H9 (cell line): ENCODE measurements at places on chromosomes 1 and 21.

- H3K4me1 ChIP-seq = no peaks in the 10 kb centered on the region
- H3K36me3 ChIP-seq = peaks cover 25% of the 10 kb centered on the region
- no peak overlapping the region for H3K27ac ChIP-seq
- H3K4me3 ChIP-seq = no peak overlapping the region
- no peak for DNase-seq
- no peaks in the 10 kb centered on the region for H3K27me3 ChIP-seq
These were observed 13.1 kb downstream of the ZNF326 start for GRCh38 chr1:90007979-90008404.

GRCh38 chr1:145689922-145690321, 17.2 kb downstream of the PDZK1 start:
- H3K27ac ChIP-seq = no peak overlapping the region
- H3K36me3 ChIP-seq = no peaks in the 10 kb centered on the region
- DNase-seq = no peak
- H3K27me3 ChIP-seq = no peaks in the 10 kb centered on the region

DNA sequence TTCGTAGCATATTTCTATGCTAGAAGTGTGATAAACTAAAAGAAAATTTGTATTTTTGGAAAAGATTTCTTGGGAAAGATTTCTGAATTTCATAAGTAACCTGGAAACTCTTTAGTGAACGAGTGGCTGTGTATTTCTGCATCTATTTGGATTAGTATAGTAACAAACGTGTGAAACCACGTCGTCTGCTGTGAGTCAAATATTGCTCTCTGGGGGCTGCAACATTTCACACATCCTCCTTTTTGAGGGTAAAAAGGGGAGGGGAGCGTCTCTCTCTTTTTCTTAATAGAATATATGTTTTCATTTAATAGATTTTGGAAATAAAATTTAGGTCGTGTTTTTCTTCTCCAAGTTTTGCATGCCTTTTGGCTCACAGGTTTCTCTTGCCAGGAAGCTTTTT, 44.8 kb downstream of the LHX9 start:
- no peak for DNase-seq
- no peaks in the 10 kb centered on the region for H3K36me3 ChIP-seq
- no peak overlapping the region for H3K27ac ChIP-seq
- H3K4me1 ChIP-seq = no peaks in the 10 kb centered on the region
- no peak overlapping the region for H3K4me3 ChIP-seq

- no peak for DNase-seq
- H3K36me3 ChIP-seq = no peaks in the 10 kb centered on the region; the same call in 2 of the 3 replicates
- H3K4me1 ChIP-seq = no peaks in the 10 kb centered on the region
- no peak overlapping the region for H3K4me3 ChIP-seq
These were observed 21.3 kb downstream of the SCAF4 start for GRCh38 chr21:31710586-31710985.

GRCh38 chr1:28326515-28326914, 2.3 kb upstream of the MED18 start:
- H3K4me3 ChIP-seq = no peak overlapping the region
- H3K27me3 ChIP-seq = no peaks in the 10 kb centered on the region
- H3K36me3 ChIP-seq = peaks cover under 1% of the 10 kb centered on the region; the same call in 1 of the 3 replicates
- no peaks in the 10 kb centered on the region; the same call in 1 of the 2 replicates for H3K4me1 ChIP-seq
- no peak overlapping the region for H3K27ac ChIP-seq
- DNase-seq = no peak

GRCh38 chr1:159212596-159212995, 7.9 kb downstream of the ACKR1 start:
- H3K4me3 ChIP-seq = no peak overlapping the region
- DNase-seq = no peak
- H3K4me1 ChIP-seq = no peaks in the 10 kb centered on the region
- H3K36me3 ChIP-seq = no peaks in the 10 kb centered on the region
- H3K27ac ChIP-seq = no peak overlapping the region
- no peaks in the 10 kb centered on the region for H3K27me3 ChIP-seq

- peaks cover 37% of the 10 kb centered on the region for H3K36me3 ChIP-seq
- H3K27ac ChIP-seq = no peak overlapping the region
- no peaks in the 10 kb centered on the region for H3K27me3 ChIP-seq
- H3K4me3 ChIP-seq = no peak overlapping the region
- no peaks in the 10 kb centered on the region for H3K4me1 ChIP-seq
These were observed 58.8 kb downstream of the CLIC4 start for GRCh38 chr1:24803987-24804530.

- H3K4me3 ChIP-seq = no peak overlapping the region
- no peaks in the 10 kb centered on the region for H3K36me3 ChIP-seq
- DNase-seq = peak; percentile 42
- H3K27ac ChIP-seq = no peak overlapping the region
These were observed 52.7 kb downstream of the ELF3 start for GRCh38 chr1:202063093-202063492.

DNA sequence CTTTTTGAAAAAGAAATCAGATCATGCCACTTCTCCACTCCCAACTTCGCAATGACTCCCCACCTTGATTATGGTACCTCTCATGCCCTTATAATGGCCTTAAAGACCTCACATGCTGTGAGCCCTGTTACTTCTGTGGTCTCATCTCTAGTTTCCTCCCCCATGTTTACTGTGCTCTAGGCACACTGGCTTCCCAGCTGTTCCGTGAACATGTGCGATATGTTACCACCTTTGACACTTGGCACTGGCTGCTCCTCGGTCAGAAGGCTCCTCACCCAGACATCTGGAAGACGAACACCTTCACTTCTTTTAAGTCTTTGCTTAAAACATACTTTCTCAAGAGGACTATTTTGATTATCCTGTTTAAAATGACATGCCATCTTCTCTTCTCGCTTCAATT, 14.3 kb upstream of the NTMT2 start:
- H3K4me3 ChIP-seq = no peak overlapping the region
- no peaks in the 10 kb centered on the region for H3K36me3 ChIP-seq
- H3K4me1 ChIP-seq = no peaks in the 10 kb centered on the region
- DNase-seq = no peak

GRCh38 chr1:87853576-87854351, 525.1 kb downstream of the LMO4 start:
- no peaks in the 10 kb centered on the region for H3K27me3 ChIP-seq
- no peak for DNase-seq
- H3K36me3 ChIP-seq = peaks cover 11% of the 10 kb centered on the region; the same call in 1 of the 3 replicates
- no peak overlapping the region for H3K4me3 ChIP-seq
- no peak overlapping the region for H3K27ac ChIP-seq

DNA sequence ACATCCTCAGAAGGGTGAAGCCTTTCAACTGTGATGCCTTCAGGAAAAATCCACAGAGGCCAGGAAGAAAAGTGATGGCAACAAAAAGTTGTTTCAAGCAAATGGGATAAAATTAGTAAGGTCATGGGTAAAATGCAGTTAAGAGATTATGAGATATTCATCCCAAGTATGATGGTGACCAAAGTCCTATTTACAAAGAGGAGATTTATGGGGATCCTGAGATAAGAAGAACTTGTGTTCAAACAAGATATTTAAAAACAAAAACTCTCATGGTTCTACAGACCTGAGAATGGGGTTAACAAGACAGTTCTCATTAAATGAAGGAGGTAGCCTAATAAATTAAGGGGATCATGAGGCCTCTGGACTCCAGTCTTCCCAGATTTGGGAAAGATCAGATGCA, 184.4 kb downstream of the FCRL5 start:
- H3K4me1 ChIP-seq = peaks cover 5% of the 10 kb centered on the region; the same call in 1 of the 2 replicates
- no peaks in the 10 kb centered on the region for H3K27me3 ChIP-seq
- H3K36me3 ChIP-seq = no peaks in the 10 kb centered on the region

- no peak for DNase-seq
- no peak overlapping the region for H3K27ac ChIP-seq
- H3K27me3 ChIP-seq = no peaks in the 10 kb centered on the region
- no peak overlapping the region for H3K4me3 ChIP-seq
- H3K4me1 ChIP-seq = no peaks in the 10 kb centered on the region
- no peaks in the 10 kb centered on the region; the same call in 2 of the 3 replicates for H3K36me3 ChIP-seq
These were observed 607.5 kb upstream of the BRINP3 start for GRCh38 chr1:191085121-191085520.

DNA sequence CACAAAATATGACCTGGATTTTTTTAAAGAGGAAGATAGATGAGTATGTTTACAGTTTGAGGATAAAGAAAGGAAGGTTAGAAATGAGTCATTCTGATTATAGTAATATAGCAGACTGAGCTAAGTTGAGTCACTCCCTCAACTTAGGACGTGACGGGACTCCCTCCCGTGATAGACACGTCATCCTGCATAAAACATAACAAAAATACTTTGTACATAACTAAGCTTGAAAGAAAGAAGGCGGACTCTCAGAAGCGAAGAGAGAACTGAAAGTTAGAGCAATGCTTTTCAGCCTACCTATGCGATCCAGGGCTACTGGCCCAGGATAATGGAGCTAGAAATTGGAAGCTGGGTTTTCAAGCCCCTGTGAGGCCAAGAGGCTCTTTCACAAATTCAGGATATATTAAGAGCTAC, 53.0 kb upstream of the DESI2 start:
- DNase-seq = no peak
- no peak overlapping the region for H3K27ac ChIP-seq
- no peaks in the 10 kb centered on the region for H3K27me3 ChIP-seq
- H3K36me3 ChIP-seq = peaks cover 4% of the 10 kb centered on the region; the same call in 1 of the 2 replicates

GRCh38 chr1:116096013-116096618, 15.1 kb upstream of the MAB21L3 start:
- H3K4me3 ChIP-seq = no peak overlapping the region
- H3K27ac ChIP-seq = no peak overlapping the region
- no peaks in the 10 kb centered on the region for H3K4me1 ChIP-seq
- H3K36me3 ChIP-seq = no peaks in the 10 kb centered on the region; the same call in 2 of the 3 replicates
- H3K27me3 ChIP-seq = no peaks in the 10 kb centered on the region
- no peak for DNase-seq

DNA sequence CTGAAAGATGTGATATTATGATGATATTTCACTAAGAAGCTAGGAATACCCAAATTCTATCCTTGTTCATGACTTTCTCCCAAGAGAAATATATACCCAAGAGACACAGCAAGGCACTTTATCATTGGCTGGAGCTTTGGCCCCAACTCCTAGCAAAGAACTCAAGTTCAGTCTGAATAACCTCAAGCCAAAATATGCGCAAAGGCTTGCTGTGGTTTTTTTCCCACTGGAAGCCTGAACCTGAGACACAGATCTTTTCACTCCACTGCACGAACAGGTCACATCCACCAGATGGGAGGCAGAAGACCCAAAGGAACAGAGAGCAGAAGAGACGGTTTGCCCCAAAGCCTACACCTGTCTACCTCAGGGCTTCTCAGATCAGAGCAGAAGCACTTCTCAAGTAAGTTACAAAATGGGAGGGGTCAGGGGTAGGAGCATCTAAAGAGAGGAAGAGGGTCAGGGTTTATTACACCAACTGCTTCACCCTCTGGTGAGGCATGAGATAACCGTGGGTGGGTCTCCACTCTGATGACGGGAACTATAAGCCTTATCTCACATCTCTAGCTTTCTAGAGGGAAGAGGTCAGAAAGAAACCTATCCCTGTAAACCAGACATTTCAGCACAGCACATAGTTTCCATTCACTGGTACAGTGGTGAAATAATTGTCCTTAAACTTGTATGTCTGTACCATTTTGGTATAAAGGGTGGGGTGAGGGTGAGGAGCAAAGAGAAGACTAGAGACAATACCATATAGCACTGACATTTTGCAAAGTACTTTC, 17.1 kb upstream of the CDC42BPA start:
- H3K4me3 ChIP-seq = no peak overlapping the region
- no peaks in the 10 kb centered on the region for H3K27me3 ChIP-seq
- H3K36me3 ChIP-seq = peaks cover 8% of the 10 kb centered on the region; the same call in 2 of the 3 replicates
- DNase-seq = no peak
- H3K4me1 ChIP-seq = peaks cover 1% of the 10 kb centered on the region; the same call in 1 of the 2 replicates

- no peaks in the 10 kb centered on the region for H3K27me3 ChIP-seq
- no peak overlapping the region for H3K4me3 ChIP-seq
- no peaks in the 10 kb centered on the region for H3K36me3 ChIP-seq
- no peak overlapping the region for H3K27ac ChIP-seq
These were observed 31.5 kb downstream of the ACTN2 start for GRCh38 chr1:236717811-236718210.

GRCh38 chr1:18187054-18187453, 79.5 kb downstream of the IGSF21 start:
- H3K4me1 ChIP-seq = 0 out of 2 replicates have a peak, but pooled peaks cover 4% of the 10 kb centered on the region
- no peaks in the 10 kb centered on the region for H3K27me3 ChIP-seq
- DNase-seq = no peak
- H3K4me3 ChIP-seq = no peak overlapping the region
- H3K27ac ChIP-seq = no peak overlapping the region
- H3K36me3 ChIP-seq = no peaks in the 10 kb centered on the region

GRCh38 chr21:31457675-31458074, 113.6 kb upstream of the TIAM1 start:
- H3K27me3 ChIP-seq = no peaks in the 10 kb centered on the region
- H3K4me1 ChIP-seq = no peaks in the 10 kb centered on the region
- no peak overlapping the region for H3K4me3 ChIP-seq
- H3K27ac ChIP-seq = no peak overlapping the region
- DNase-seq = peak; percentile 48
- no peaks in the 10 kb centered on the region; the same call in 1 of the 2 replicates for H3K36me3 ChIP-seq

DNA sequence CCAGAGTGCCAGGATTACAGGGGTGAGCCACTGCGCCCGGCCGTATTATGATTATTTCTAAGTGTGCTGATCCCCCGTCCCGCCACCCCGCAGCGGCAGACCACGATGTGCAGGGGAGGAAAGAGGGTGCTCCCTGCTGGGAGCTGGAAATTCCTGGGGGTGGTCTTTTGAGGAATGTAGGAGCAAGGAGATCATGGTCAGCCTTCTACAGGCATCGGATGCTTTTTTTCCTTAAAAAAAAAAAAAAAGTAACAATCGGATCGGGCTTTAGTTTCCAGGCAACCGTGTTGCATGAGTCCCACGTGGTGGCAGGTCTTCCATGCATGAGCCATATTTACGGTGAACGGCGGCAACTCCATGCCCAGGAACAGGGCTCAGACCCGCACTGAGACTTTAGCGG, 74.2 kb upstream of the COX20 start:
- H3K4me1 ChIP-seq = peaks cover 2% of the 10 kb centered on the region; the same call in 1 of the 2 replicates
- no peak for DNase-seq
- H3K4me3 ChIP-seq = no peak overlapping the region
- no peak overlapping the region for H3K27ac ChIP-seq

DNA sequence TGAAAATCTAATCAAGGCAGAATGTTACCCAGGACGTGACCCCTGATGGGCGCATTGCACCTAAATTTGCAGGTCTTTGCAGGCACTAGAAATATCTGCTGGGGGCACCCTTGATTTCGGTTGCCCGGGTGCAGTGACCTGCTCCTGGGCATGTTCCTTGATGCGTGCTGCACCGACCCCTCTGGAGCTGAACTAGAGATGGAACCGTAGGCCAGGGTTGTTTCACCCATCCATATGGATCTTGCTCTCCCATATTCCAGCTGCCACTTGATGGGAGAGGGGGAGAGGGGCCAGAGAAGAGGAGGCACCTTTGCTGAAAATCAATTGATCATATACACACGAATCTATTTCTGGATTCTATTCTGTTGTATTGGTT, 8.4 kb upstream of the COL18A1 start:
- no peak overlapping the region for H3K4me3 ChIP-seq
- H3K4me1 ChIP-seq = no peaks in the 10 kb centered on the region
- H3K27me3 ChIP-seq = no peaks in the 10 kb centered on the region
- H3K27ac ChIP-seq = no peak overlapping the region
- no peak for DNase-seq

- DNase-seq = no peak
- peaks cover 7% of the 10 kb centered on the region for H3K4me1 ChIP-seq
- no peak overlapping the region for H3K27ac ChIP-seq
- no peaks in the 10 kb centered on the region for H3K36me3 ChIP-seq
- H3K27me3 ChIP-seq = no peaks in the 10 kb centered on the region
These were observed 6.8 kb upstream of the INAVA start for GRCh38 chr1:200887772-200888348.

GRCh38 chr1:109198043-109198695, 15.5 kb upstream of the SARS1 start:
- DNase-seq = no peak
- no peaks in the 10 kb centered on the region; the same call in 2 of the 3 replicates for H3K36me3 ChIP-seq
- no peaks in the 10 kb centered on the region for H3K27me3 ChIP-seq
- H3K4me3 ChIP-seq = no peak overlapping the region
- H3K4me1 ChIP-seq = no peaks in the 10 kb centered on the region

- DNase-seq = no peak
- H3K4me1 ChIP-seq = peaks cover 2% of the 10 kb centered on the region; the same call in 1 of the 2 replicates
- H3K36me3 ChIP-seq = no peaks in the 10 kb centered on the region
These were observed 81.8 kb downstream of the WDR4 start for GRCh38 chr21:42797522-42797921.
